ENCODE measurements at places on chromosomes 7 and 10.

DNA sequence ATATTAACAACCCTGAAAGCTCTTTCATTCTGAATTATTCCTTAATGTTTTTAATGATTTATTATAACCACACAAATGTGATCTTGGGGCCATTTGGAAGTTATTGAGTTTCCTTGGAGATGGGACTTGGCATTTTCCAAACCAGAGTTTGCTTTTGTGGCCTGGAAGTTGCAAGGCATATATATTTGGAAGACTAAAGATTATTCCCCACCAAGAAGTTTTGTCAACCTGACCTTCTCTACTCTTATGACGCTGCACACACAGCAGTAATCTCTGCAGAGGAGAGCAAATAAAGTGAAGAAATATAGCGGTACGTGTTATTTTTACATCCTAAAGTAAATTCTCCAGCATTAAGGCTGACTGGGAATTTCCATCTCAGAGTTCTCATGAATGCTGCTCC is 397.0 kb downstream of the LRMDA start:
- no peak for DNase-seq

DNA sequence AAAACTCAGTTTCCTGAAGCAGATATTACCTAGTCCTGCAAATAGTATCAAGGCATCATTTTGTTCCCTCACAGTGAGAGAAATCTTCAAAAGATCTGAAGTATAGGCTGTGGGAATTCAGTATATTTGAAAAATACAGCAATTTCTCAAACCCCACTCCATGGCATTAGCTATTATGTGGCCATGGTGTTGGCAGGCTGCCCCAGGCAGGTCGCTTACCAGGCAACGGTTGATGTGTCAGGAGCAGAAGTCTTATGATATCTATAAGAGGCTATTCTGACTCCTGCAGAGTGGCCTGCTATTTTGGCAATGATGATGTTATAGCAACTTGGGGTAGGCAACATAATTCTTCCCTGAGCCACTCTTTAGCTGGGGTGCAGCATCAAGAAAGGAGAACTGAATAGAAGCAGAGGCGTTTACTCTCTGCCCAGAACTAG is 187.9 kb downstream of the PLXDC2 start:
- DNase-seq: no peak

DNA sequence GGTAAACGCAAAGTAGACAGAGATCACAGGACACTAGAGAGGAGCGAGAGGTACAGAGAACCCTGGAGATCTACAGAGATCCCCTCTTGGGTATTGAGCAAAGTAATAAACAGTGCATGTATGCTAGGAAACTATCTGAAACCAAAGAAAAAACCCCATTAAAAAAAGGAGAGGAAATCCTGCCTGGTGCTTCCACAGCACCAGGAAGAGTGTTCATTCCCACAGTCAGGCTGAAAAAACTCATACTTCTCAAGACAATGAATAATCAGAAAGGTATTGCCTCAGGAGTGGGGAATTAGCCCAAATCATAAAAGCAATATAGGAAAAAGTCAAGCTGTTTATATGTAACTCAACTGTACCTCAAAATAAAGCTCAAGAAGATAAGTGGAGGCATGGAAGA is 59.1 kb downstream of the ANKRD26 start:
- DNase-seq: no peak

DNA sequence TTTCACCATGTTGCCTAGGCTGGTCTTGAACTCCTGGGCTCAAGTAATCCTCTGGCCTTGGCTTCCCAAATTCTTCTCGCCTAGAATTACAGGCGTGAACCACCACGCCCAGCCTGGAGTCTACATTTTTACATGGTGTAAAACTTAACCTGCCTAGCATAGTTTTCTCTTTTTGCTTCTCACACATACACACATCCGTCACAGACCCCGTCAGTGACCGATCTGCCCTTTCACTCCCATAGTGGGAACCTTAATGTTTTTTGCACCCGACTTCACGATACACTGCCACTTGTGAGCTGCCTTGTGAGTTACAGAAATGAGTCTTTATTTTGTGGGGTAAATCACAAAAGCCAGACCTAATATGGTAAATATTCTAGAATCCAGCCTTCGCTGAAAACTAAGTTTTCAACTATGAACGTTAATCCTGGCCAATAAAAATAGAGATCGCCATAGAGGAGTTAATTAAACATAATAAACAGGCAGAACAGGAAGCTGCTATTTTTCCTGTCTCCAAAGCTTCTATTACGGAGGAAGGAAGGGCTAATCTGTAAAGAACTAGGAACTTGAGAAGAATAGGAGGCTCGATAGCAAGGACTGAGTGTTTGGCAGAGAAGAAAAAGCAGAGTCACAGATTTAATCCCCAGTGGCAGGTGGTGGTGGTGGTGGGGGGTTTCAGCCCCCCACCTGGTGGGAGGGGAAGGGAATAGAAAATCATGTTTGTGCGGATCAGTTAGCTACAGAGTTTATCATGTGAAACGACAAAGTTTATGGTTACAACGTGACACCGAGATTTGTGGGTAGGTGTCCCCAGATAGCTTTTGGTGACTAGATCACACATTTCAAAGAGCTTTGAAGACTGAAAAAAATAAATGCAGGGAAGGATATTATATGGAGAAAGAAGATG is 14.7 kb upstream of the FAM171A1 start:
- DNase-seq: no peak

DNA sequence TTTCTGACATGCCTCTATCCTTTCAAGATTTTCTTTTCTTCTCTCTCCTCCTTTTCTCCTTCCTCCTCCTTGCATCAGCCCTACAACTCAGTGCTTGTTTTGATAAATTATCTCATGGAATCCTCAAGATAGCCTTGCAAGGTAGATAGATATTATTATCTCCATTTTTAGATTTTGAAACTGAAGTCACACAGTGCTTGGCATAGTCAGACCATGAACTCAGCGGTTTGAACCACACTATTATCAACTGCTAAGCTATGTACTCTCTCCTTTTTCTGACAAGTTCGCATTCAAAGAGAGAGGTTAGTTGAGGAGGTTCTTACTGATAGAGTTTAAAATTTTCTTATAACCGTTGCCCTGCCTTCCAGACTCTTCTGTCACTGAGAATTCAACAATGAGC is 79.1 kb downstream of the SUGCT start:
- no peak for DNase-seq

DNA sequence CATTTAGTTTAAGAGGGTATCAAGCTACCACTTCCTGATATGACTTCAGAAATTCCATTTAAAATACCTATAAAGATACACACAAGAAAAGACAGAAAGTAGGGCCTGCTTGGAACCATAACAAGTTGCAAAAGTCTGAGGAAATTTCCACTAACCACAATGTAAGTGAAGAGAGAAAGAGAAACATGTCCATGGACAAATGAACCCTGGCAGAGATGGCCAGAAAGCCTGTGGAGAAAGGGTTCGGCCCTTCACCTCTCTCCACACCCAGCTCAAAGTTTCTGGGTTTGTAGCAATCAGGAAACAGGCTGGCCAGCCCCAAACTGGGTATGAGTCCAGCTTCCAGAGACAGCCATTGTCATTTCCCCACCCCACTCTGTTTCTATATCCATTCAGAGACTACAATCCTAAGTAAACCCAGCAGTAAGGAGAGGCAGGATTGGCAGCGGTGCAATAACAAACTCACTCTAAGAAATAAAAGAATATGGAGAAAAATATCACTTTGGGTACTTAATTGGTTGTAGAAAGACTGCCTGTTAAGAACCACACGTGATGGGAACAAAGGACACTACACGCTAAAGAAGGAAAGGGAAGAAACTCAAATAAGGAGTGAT is 71.1 kb downstream of the STK17A start:
- no peak for DNase-seq

DNA sequence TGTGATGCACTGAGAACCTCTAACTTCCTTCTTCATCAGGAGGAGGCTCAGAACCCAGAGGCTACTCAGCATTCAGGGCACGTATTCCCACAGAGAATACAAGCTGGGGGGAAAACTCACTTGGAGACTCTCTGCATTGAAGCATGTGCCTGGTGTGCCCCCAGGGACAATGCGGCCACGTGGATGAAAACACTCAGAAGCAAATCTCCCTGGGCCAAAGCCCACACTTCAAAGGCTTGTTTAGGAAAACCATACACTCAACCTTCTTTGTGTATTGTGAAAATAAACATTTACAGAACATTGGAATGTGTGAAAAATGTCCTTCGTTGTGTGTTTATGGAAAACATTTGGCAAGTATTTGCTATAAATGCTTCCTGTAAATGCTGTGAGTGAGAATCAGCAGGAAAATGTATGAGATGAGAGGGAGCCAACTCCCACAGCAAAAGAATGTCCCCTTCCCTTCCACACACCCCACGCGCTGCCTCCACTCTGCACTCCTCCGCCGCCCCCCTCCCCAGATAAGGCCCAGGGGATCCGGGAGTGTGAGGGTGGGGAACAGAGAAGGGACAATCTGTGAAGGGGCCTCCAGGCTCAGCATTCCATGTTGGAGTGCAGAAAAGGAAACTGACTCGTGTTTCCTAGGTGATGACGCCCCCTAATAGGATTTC is 339.5 kb downstream of the ELMO1 start:
- peak; percentile 8 for DNase-seq

- DNase-seq: no peak
These were observed 473.7 kb downstream of the ARL4A start for GRCh38 chr7:13161125-13161524.

DNA sequence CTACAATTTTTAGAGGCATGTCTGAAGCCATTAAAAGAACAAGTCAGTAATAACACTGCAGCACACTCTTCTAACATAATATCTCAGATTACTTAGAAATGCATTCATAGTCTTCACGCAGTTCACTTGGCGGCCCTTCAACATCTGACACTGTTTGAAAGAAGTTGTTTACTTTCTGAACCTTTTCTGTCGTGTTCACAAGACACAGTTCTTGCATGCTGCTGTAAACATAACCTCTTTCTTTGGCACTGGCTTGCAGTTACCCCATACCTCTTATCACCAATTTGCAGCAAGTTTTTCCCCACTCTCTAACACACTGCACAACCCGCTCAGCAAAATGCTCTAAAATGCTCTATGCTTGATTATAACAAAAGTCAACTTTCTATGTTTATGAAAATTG is 12.0 kb downstream of the PIP4K2A start:
- no peak for DNase-seq

DNA sequence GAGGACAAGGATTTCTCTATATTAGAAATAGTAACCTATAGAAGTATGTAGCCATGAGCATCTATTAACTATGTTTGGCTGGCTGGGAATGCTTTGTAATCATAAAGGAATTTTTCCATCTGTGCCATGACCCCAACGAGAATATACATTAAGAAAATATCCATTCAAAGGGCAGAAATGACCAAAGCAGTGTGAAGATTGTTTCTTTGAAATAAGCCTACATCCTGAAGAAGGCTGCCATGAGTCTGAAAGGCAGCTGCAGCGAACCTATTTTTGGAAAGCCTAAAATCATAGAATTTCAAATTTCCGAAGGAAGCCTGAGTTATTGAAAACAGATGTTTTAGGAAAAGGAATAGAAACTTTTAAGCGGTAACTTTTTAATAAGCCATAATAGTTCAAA is 244.2 kb upstream of the FOXK1 start:
- no peak for DNase-seq

- no peak for DNase-seq
These were observed 19.0 kb downstream of the TFEC start for GRCh38 chr7:116011584-116011983.

- no peak for DNase-seq
These were observed 5.0 kb upstream of the TASOR2 start for GRCh38 chr10:5679606-5680005.

- DNase-seq: no peak
These were observed 588 bp downstream of the SAP25 start for GRCh38 chr7:100572949-100573675.

DNA sequence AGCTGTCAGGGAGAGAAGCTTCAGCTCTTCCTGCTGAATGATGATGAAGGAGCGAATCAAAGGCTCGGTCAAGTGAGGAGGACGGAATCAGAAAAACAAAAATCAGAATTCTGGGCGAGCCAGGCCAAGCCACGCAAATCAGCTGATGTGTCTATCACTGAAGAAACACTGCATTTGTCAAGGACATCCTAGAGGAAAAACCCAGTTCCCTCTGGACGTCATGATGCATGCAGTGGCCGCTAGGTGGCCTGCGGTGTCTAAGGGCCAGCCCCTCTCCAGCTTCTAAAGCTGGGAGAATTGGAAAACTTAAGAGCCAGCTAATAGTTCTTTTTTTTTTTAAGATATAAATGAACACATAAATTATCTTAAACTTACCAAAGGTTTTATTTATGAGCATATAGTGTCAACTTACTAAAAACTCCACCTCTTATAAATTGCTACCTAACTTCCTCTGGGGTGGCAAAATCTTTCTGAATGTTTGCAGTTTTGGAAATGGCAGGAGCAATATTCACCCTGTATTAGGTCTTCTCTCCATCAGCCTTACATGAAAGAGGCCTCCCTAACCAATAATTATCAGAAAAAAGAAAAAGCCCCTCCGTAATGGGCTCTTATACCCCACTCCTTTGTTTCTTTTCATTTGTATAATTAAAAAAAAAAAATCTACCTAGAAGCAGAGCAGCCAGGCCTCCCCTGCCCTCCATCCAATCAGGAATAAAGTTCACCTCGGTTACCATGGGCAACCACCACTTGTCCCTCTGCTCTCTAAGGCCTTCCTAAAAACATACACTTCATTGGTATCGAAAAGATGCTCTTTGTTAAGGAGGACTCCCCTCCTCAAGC is 186.8 kb downstream of the USP6NL start:
- peak; percentile 62 for DNase-seq

- no peak for DNase-seq
These were observed 30.8 kb downstream of the VAX1 start for GRCh38 chr10:117107238-117107637.

DNA sequence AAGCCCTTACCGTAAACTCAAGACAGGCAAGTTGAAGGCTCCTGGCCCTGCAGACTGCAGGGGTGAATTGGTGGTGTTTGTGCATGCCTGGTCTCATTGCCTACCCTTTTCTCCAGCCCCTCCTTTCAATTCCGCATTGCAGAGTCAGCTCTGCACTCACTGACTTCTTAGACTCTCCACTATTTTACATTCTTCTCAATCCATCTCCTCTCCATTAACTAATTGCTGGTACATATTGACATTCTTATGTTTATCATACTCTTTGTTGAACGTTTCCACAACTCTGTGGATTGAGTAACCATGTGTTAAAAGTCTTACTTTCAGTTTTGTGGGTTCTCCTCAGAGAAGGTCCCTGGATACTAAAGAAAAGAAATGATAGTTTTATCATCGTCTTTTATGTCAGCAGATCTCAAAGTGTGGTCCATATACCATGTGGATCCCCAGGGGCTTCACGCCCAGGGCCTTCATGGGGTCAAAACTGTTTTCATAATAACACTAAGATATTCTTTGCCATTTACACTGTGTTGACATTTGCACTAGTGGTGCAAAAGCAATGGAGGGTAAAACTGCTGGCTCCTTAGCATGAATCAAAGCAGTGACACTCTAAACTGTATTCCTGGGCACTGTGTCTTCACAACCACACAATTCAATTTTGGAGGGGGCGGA is 135.4 kb upstream of the FZD1 start:
- no peak for DNase-seq

GRCh38 chr7:91165846-91166230 is 98.4 kb upstream of the FZD1 start:
- DNase-seq: no peak

DNA sequence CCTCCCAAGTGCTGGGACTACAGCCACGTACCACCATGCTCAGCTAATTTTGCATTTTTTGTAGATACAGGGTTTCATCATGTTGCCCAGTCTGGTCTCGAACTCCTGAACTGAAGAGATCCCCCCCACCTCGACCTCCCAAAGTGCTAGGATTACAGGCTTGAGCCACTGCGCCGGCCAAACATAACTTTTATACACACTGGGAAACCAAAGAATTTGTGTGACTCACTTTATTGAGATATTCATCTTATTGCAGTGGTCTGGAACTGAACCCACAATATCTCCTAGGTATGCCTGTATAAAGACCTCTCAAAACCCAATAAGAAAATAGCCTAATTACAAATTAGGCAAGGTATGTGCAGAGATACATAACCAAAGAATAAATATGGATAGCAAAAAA is 182.6 kb upstream of the FEZF1 start:
- no peak for DNase-seq

All from NCI-H69 (cell line).